ENCODE measurements at places on chromosomes 6 and 20.
A peak's percentile ranks its signal among the peaks of the same experiment; 100 is the strongest.

- DNase-seq: no peak
Observed at GRCh38 chr6:143087856-143088255, 27.2 kb downstream of the AIG1 start.

- no peak for DNase-seq
Observed at GRCh38 chr6:111970426-111970825, 83.5 kb upstream of the CCN6 start.

DNA sequence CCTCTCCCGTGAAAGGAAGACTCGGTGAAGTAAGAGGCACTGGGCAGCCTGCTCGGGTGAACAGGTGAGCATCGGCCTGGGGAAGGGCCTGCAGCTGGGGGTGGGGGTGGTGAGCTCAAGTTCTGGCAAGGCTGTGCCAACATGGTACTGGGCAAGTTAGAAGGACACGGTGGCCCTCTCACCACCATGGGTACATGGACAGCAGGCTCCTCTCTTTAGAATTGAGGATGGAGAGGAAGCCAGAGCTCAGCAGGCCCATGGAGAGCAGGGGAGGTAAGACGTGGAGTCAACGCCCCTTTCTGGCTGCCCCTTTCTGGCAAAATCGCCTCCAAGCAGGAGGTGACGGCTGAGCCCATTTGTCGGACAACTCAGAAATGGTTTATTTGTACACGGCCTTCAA is 135.6 kb downstream of the ANKRD60 start:
- no peak for DNase-seq

DNA sequence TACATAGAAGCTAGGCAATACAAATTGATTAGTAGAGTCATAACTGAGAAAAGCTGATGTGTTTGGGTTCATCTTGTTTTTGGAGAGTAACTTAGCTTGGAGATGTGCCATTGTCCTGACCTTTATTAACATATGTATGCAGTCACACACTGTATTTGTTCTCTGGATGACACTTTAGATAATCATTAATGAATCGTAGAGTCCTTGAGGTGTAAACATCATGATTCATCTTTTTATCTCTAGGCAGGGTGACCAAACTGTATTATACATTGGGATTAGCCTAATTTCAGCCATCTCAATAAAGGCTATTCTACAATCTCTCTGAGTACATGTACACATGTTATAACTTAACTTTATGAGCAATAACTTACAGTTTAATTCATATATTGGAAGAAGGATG is 3.6 kb upstream of the MTCL3 start:
- DNase-seq: no peak

- no peak for DNase-seq
Observed at GRCh38 chr20:46416421-46416820, 10.0 kb upstream of the ELMO2 start.

DNA sequence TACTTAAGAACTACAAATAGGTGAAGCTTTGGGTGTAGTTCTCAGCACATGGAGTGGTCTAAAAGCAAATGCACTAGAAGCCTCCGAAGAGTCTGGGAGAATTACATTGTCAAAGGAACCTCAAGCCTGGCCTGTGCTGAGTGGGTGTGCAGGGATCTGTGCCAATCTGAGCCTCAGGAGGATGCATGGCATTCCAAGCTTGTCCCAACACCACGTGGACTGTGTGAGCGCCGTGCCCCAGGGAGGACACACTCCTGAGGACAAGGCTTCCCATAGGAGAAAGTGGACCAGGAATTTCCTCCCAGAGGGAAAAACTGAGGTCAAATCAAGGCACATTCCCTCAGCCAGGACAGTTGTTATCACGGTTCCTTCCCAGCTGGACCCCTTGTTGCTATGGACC is 185.8 kb downstream of the QKI start:
- DNase-seq: no peak

DNA sequence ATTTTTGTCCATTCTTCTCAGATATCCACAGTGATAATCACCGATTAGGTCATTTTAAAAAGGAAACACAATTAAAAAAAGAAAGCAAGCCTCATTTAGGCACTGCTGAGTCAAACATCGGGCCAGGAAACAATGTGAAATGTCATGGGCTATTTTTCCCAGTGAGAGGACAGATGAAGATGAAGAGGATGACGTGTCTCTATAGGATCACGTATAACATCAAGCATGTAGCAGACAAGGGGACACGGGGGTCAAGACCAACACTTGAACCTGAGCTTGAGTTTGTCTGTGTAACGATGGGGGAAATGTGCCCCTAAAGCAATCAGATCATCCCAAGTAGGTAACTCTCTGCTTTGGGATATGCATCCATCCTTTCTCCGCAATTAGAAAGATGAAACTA is 553.2 kb downstream of the CD83 start:
- no peak for DNase-seq

DNA sequence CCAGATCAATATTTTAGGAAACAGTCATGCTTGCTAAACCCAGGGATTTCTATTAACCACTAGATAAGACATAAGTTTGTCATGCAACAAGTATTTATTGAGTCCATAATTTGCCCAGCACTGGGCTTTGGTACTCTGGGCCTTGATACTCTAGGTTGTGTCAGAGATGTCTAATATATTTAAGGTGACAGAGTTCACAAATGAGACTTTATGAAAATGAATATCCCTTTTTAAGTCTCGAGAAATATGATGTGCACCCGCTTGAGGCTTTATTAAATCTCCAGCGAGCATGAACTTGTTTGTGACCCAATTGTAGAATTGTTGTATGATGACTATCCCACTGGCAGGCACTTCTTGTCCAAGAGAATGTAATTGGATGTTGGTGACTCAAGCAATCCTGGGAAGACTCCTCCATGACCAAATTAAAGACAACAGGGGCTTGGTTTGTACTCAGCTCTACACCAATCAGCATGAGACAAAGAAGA is 109.2 kb downstream of the ESR1 start:
- DNase-seq: no peak

DNA sequence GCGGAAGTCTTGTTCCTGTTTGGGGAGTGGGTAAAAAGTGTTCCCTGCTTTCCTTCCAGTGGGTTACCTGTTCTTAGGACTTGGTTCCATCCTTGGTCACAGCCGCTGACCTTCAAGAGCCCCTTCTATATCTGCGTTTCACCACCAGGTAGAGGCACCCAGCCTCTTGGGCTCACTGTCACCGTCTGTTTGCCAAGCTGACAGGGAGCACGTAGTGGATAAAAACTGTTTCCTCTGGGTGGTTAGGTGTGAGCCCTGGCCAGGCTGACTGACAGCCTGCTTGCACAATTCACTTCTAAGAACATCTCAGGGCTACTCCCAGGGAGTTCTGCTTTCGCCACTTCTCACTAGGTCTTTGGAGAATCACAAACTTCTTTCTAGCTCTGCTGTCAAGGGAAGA is 1.8 kb upstream of the JPH2 start:
- DNase-seq: no peak

DNA sequence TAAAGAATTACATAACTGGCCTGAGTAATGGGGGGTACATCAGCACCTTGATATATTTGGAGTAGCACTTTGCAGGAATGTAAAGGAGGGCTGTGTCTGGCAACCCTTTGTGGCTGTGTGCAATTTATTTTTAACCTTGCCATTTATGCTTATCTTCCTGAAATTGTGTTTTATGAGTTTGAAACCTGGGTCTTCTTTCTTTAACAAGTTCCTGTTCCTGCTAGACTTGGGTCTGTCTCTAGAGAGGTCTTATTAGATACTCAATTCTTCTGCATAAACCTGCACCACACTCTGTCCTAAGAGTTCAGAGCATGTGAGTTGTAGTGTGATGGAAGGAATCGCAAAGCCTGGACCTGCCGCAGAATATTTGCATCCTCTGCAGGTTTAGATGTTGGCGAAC is 181.0 kb downstream of the JARID2 start:
- no peak for DNase-seq

- DNase-seq: peak; percentile 61
Observed at GRCh38 chr6:98787435-98787834, 46.9 kb upstream of the POU3F2 start.

GRCh38 chr20:22248051-22248667 is 336.2 kb downstream of the FOXA2 start:
- no peak for DNase-seq

GRCh38 chr6:51365566-51365965 is 546.9 kb downstream of the TFAP2B start:
- DNase-seq: no peak

- DNase-seq: no peak
Observed at GRCh38 chr20:2751347-2751877, 49.0 kb downstream of the CPXM1 start.
